ENCODE measurements at places on chromosomes 4 and X.

- DNase-seq, result no peak
Measured at GRCh38 chr4:124334119-124334518, 378.4 kb downstream of the ANKRD50 start.

DNA sequence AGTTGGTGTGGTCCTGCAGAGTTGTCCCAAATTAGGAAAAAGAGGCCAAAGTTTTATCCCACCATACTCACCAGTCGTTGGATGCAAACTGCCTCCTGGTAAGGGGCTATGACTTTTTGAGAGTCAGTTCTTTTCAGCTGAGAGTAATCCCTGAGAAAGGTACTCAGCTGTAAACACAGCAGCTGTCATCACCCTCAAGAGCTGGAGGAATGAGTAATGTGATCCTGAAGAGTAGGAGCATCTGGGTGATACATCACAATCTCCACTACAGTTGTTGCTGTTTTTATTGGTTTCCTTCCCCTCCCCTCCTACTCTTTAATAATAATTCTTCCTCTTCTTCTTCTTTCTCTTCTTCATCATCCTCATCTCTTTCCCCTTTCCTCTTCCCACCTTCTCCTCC, 5.7 kb downstream of the MAGEE1 start:
- no peak for DNase-seq

GRCh38 chrX:38768079-38768478, 33.2 kb upstream of the MID1IP1 start:
- DNase-seq, result no peak

- no peak for DNase-seq
Measured at GRCh38 chrX:138930583-138930945, 219.0 kb upstream of the FGF13 start.

GRCh38 chr4:34767407-34767806, 1476.9 kb downstream of the ARAP2 start:
- no peak for DNase-seq

- DNase-seq, result no peak
Measured at GRCh38 chrX:24920769-24921168, 95.0 kb downstream of the ARX start.

DNA sequence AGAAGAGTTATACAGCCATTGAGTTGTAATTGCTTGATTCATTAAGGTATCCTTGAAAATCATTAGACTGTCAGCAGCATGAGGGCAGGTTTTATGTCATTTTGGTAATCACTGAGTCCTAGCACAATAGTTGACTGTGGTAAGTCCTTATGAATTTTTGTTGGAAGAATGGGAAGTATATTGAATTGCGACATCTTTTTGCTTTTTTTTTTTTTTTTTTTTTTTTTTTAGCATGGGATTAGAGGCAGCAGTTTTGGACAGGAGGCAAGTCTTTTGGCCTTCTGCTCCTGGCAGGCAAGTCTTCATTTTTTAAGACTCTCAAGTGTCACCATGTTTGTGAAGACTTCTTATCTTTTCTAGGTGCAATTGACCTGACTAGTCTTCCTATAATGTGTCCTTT, 29.7 kb downstream of the PRRG1 start:
- DNase-seq, result no peak

GRCh38 chr4:1410491-1411325, 4.5 kb upstream of the NKX1-1 start:
- DNase-seq, result peak; percentile 12

GRCh38 chr4:151721466-151721865, 39.3 kb downstream of the GATB start:
- no peak for DNase-seq

GRCh38 chrX:39982948-39983347, 114.8 kb downstream of the BCOR start:
- no peak for DNase-seq

DNA sequence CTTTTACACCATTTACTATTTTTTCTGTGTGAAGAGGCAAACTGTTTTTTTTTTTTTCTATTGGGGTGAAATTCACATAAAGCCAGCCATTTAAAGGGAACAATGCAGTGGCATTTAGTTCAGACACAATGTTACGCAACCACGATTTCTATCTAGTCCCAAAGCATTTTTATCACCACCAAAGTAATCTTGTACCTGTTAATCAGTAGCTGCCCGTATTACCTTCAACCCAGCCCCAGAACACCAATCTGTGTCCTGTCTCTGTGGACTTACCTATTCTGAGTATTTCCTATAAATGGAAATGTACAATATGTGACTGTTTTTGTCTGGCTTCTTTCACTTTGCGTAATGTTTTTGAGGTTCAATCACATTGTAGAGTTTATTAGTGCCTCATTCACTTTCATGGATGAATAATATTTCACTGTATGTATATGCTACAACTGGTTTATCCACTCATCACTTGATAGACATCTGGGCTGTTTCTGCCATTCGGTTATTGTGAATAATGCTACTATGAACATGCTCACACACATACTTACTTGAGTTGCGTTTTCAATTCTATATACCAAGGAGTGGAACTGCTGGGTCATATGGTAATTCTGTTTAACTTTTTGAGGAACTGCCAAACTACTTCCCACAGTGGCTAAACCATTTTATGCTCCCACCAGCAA, 116.2 kb downstream of the CDS1 start:
- DNase-seq, result no peak

DNA sequence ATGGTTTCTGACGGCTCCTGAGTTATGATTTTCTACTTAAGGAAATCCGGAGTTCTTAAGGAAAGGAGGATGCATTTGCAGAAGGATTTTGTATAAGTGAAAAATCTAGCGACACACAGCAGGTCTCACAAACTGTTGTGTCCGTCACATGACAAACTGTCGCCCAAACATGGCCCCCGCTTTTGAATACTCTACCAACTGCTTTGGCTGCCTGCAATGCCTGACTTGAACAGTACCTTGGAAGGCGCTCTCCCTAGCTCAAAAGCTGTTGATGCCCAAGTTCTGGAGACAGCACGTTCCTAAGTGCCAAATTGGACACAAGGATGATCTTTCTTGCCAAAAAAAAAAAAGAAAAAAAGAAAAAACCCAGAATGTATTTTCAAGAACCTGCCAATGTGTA, 103.2 kb downstream of the ENPP6 start:
- DNase-seq, result no peak

GRCh38 chr4:94240384-94240783, 32.7 kb downstream of the SMARCAD1 start:
- no peak for DNase-seq

- no peak for DNase-seq
Measured at GRCh38 chr4:168598191-168598590, 101.3 kb downstream of the PALLD start.

DNA sequence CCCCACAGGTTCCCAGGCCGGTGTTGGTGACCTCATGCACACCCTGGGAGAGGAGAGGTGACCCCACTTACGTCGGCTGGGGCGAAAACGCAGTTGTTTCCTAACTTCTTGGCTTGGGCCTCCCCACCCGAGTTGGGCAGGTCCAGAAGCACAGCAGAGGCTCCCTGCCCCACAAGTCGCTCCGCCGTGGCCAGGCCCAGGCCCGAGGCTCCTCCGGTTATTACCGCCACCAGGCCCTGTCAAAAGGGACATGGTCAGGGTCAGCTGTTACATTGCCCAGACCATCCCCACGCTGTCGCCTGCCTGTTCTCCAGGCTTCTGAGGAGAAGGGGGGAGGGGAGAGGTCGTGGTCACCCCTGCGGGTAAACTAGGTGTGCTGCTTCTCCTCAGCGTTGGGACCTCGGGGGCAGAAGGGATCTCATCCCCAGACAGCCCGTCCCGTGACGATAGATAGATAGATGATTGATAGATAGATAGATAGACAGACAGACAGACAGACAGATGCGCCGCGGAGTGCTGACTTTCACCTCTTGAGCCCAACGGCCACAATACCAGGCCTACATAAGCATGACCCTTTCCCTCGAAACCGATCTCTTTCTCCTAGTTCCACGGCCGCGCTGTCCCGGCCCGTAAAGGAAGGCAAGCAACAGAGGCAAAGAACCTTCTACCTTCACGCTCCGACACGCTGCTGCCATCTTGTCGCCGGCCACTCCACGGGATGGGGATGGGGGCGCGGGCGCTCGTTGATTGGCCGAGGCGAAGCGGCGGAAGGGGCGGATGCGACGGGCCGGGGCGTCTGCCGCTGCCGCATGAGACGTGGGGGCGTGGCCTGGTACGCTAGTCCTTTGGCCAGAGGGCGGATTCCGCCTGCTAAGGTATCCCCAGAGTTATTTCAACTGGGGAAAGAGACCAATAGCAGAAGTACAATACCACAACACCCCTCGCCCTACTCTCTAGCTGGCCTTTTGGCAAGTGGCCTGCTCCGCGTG, at the start of gene HSD17B10:
TSS of gene HSD17B10 (minus strand) at position 720 of the 989 bp plus-strand sequence. CDS start at position 695, 25 bp downstream.
- DNase-seq, result peak; percentile 81

- DNase-seq, result no peak
Measured at GRCh38 chr4:118942465-118942864, 53.8 kb downstream of the SYNPO2 start.

GRCh38 chr4:122533841-122534240, 77.3 kb upstream of the IL2 start:
- no peak for DNase-seq

GRCh38 chr4:62474802-62475201, 1274.7 kb downstream of the ADGRL3 start:
- DNase-seq, result no peak

- DNase-seq, result no peak
Measured at GRCh38 chr4:20428436-20429160, 176.9 kb downstream of the SLIT2 start.

DNA sequence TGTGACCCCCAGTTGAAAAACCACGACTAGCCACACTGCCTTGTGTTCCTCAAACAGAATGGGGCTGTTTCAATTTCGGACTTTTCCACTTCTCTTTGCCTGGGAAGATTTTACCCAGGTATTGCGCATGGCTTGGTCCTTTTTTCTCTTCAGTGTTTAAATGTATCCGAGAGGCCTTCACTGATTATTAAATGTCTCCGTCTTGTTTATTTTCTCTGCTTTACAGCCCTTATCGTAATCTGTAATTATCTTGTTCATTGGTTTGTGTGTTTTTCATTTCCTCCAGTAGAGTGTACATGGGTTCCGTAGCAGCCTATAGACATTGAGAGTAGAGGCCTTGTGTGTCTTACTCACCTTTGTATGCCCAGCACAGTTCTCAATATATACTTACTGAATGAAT, 2.4 kb downstream of the MOSPD2 start:
- no peak for DNase-seq

GRCh38 chr4:64870558-64870957, 461.3 kb upstream of the TECRL start:
- DNase-seq, result no peak

DNA sequence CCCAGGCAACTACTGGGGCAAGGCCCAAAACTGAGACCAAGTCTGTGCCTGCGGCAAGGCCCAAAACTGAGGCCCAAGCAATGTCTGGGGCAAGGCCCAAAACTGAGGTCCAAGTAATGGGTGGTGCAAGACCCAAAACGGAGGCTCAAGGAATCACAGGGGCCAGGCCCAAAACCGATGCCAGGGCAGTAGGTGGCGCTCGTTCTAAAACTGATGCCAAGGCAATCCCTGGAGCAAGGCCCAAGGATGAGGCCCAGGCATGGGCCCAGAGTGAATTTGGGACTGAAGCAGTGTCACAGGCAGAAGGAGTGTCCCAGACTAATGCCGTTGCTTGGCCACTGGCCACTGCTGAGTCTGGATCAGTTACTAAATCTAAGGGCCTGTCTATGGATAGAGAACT, 2.7 kb downstream of the GPRASP2 start:
- DNase-seq, result no peak

Data from activated CD4-positive, alpha-beta T cell treated with anti-CD3 and anti-CD28 coated beads, Interleukin-2, amount 50 U/mL, for 4 hours (primary cell).